ENCODE measurements at places on chromosomes 7 and 10. TPM values are rescaled to one million over a fixed set of nuclear protein-coding genes. Genes with fewer than 3 reads are reported as not detected.

DNA sequence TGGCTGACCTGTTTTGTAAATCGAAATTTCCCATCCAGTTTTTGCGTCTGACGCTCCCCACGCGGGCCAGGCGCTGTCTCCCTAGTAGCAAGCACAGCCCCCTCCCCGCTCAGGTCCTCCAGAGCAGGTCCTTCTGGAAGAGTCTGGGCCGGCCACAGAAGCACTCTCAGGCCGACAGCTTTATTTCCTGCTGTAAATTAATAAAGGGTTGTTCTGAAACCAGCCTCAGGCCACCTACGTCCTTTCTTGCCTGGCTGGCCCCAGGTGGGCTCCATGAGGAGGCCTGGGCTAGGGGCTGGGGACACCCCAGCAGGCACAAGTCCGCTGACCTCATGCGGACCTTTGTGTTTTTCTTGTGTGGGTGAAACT lies 35.2 kb downstream of the CAMK2B start:
- H3K27me3 ChIP-seq, result peaks cover 39% of the 10 kb centered on the region
- DNase-seq, result peak; percentile 30
- H3K4me3 ChIP-seq, result no peak overlapping the region

DNA sequence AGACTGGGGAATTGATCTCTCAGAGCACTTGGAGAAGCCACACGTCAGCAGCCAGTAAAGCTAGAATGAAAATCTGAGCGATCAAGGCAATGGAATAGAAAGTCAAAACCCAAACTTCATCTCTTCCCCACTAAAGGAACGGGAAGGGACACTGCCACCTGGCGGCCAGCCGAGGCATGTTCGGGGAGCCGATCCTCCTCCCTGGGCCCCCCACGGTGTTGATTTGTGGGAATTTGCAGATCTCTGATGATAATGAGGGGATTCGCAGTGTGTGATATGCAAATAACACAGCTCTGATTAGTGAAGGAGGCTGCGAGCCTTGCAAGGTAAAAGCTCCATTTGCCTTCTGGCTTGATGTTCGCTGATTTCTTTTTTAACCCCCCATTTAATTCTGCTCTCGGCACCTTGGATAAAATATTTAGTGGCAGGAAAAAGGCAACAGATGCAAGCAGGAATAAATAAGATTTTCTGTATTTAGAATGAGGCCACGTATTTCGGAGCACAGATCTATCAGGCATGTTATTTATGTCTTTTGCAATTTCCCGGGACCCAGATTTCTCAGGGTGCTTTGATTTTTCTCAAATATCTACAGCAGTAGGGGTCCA lies 258.6 kb downstream of the PAXIP1 start:
- H3K4me1 ChIP-seq, result no peaks in the 10 kb centered on the region
- no peaks in the 10 kb centered on the region for H3K27me3 ChIP-seq
- no peak overlapping the region for H3K27ac ChIP-seq
- no peak overlapping the region for H3K4me3 ChIP-seq
- no peaks in the 10 kb centered on the region for H3K36me3 ChIP-seq

- H3K4me3 ChIP-seq, result no peak overlapping the region
- H3K27ac ChIP-seq, result no peak overlapping the region
- H3K36me3 ChIP-seq, result no peaks in the 10 kb centered on the region
- no peaks in the 10 kb centered on the region for H3K27me3 ChIP-seq
- DNase-seq, result no peak
Observed at GRCh38 chr7:34162027-34162565, 256.8 kb downstream of the BMPER start.

DNA sequence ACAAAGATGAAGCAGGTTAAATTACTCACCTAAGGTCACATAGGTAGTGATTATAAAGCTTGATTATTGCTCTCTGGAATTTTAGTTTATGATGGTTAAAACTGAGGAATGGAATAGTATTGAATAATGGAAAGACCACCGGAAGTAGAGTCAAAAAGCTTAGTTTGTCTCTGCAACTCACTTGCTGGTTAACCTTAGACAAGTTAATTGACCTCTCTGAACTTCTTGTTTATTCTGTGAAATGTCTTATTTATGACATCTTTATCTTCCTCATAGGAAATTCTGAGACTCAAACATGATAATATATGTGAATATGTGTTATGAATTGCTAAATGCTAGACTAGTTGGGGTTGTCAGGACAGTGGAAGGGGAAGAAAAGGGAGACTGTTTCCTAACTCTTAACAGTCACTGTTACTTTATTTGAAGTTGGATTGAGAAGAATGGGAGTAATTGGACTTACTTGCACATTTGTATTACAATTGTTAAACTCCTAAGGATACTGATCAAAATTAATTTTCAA lies 9.6 kb downstream of the DLD start:
- H3K27ac ChIP-seq, result no peak overlapping the region
- peaks cover 19% of the 10 kb centered on the region for H3K4me1 ChIP-seq
- H3K36me3 ChIP-seq, result peaks cover 34% of the 10 kb centered on the region
- H3K4me3 ChIP-seq, result no peak overlapping the region

DNA sequence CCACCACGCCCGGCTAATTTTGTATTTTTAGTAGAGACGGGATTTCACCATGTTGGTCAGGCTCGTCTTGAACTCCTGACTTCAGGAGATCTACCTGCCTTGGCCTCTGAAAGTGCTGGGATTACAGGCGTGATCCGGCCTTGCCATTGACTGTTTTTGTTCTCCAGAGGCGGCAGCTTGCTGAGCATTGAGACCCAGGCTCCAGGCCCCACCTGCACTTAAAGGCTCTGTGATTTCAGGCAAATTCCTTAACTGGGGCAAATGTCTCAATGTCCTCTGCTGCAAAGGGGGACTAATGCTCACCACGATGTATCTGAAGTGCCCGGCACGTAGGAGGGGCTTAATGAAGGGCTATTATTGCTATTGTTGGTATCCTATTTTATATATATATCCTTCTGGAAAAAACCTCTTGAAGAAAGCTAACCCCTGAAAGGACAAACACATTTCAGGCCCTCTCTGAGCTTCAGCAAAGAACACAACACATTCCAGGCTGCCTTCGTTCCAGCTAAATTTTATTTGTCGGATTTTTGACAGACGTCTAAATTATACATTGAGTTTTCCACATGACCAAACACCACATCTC lies 29.0 kb downstream of the TRIM8 start:
- peak overlapping the region; percentile 57 for H3K4me3 ChIP-seq
- no peak for DNase-seq
- peaks cover 33% of the 10 kb centered on the region for H3K4me1 ChIP-seq
- H3K27ac ChIP-seq, result peak overlapping the region; percentile 52

The ACTL6B gene
- total RNA-seq, result not detected

The IFIT2 gene
- total RNA-seq, result 34.4 TPM

The VKORC1L1 gene
- 20.3 TPM for total RNA-seq

All from activated CD8-positive, alpha-beta memory T cell treated with anti-CD3 and anti-CD28 coated beads, Interleukin-2, amount 10 ng/mL, durations not matched to agents 7 days and 5 days (primary cell).